ENCODE measurements at places on chromosomes 5 and 9.

DNA sequence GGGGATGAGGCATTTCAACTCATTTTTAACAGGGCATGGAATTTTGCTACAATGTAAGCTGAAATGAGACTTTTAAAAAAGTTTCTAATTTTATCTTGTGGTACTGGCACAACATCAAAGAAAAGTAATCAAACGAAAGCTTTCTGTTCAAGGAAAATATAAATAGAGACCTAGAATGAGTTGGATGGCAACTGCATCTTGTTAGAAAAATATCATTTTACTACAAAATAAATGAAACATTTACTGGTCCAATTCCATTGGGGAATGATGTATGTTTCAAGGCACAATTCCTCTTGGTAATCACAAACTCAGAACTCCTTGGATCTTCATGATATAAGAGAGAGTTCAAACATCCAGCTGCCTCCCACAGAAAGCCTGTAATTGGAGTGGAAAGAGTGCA lies 102.8 kb downstream of the HMHB1 start:
- DNase-seq, result no peak

- no peak for DNase-seq
These were observed 74.6 kb downstream of the ACTL7B start for GRCh38 chr9:108780942-108781734.

- no peak for DNase-seq
These were observed 542.6 kb upstream of the COX7C start for GRCh38 chr5:86075139-86075538.

GRCh38 chr5:55900776-55901175 lies 49.6 kb downstream of the IL31RA start:
- no peak for DNase-seq

GRCh38 chr5:101955891-101956290 lies 340.2 kb downstream of the SLCO4C1 start:
- no peak for DNase-seq
